ENCODE measurements at places on chromosomes 2 and 18. TPM values are rescaled to one million over a fixed set of nuclear protein-coding genes. Genes with fewer than 3 reads are reported as not detected.

DNA sequence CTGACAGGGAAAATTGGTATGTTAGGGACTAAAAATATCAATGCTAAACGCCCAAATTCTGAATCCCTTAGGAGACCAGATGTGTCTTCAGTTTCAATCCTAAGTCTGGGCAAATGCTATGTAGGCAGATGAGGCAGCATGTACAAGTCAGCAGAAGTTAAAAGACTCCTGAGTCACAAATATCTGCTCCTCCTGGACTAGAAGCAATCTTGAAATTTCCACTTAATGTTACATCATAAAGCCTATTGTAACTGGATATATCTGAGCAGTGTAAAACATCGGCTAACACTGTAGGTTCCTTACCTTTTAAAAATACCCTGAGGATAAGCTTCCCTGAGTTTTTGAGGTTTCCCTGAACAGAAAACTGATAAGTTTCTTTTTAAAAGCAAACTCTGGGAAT, 1087.6 kb upstream of the PIK3C3 start:
- DNase-seq = no peak

ZNF396 gene
- 0.53 TPM for total RNA-seq

DNA sequence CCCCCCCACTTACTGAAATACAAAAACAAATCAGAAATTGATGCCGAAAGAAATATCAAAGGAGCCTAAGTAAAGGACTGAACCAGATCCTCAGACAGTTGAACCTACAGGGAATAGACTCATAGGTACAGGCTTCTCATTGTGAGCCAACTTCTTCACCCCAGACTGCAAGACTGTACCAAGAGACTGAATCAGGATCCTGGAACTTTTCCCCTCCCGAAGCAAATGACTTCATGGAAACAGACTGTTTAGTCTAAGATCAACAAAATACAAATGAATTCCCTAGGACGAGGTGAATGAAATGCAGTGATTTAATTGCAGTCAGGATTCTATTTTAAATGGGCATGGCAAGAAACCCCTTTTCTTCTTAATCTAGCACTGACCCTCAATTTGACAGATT, 53.6 kb upstream of the RNF152 start:
- no peak for DNase-seq

- no peak for DNase-seq
Observed at GRCh38 chr2:123895651-123896050, 129.4 kb upstream of the CNTNAP5 start.

DNA sequence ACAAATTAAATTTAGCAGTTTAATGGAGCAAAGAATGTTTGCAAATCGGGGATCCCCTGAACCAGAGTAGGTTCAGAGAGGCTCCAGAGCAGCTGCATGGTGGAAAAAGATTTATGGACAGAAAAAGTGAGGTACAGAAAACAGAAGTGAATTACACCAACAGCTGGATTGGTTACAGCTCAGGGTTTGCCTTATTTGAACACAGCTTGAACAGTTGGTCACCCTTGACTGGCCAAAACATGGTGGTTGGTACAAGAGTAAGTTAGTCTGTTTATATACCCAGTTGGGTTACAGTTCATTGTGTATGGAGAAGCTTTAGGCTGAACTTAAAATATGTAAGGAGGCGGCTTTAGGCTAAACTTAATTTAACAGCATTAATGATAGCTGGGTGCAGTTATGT, 5.4 kb upstream of the CDCA7 start:
- no peak for DNase-seq

HOXD13 gene
- not detected for total RNA-seq

DNA sequence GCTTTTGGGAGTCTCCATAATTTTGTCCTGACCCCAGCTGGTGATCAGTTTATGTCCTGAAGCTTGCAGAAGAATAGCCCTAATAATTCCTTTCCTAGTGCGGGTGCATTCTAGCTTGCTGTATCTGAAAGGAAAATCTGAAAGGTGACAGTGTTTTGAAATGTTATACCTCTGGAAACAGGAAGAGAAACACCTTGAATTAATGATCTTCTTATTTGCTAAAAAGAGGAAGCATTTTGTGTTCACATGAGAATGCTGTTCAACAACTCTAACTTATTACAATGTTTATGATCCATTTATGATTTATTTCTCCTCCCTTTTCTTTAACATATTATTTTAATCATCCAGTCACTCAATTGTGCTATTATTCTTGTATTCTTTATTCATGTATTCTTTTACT, 66.9 kb upstream of the CAVIN2 start:
- no peak for DNase-seq

DNA sequence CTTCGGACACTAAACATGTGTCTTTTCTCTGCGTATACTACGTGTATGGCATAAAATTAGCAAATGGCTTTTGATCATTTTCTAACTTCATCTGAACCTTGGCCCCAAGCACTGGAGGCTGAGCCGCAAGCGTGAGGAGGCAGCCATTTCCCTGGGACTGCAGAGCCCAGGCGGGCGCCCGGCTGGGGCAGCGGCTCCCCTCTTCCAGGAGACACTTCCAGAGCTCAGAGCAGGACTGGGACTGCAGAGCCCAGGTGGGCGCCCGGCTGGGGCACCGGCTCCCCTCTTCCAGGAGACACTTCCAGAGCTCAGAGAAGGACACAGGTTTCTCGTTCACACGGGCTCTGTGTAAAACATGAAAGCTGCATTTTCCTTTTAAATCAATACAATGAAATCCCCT, 484.1 kb upstream of the SALL3 start:
- no peak for DNase-seq

DNA sequence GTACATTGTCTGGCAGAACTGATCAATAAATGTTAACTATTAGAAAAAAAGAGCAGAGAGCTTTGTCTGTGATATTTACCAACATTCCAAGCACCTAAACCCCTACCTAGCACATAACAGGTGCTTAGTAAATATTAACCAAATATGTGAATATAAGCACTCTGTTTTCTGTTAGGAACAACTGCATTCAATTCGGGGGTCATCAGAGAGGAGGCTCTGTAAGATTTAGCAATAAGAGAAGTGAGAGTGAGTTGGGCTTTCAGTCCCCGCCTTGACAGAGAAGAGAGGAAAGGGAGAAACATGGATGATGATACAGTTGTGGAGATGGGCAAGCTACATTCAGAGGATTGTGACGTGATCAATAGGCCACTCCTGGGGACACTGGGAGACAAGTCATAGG, 47.7 kb downstream of the MYOM1 start:
- no peak for DNase-seq

GRCh38 chr2:239550357-239550756, 149.5 kb upstream of the HDAC4 start:
- DNase-seq = no peak

DNA sequence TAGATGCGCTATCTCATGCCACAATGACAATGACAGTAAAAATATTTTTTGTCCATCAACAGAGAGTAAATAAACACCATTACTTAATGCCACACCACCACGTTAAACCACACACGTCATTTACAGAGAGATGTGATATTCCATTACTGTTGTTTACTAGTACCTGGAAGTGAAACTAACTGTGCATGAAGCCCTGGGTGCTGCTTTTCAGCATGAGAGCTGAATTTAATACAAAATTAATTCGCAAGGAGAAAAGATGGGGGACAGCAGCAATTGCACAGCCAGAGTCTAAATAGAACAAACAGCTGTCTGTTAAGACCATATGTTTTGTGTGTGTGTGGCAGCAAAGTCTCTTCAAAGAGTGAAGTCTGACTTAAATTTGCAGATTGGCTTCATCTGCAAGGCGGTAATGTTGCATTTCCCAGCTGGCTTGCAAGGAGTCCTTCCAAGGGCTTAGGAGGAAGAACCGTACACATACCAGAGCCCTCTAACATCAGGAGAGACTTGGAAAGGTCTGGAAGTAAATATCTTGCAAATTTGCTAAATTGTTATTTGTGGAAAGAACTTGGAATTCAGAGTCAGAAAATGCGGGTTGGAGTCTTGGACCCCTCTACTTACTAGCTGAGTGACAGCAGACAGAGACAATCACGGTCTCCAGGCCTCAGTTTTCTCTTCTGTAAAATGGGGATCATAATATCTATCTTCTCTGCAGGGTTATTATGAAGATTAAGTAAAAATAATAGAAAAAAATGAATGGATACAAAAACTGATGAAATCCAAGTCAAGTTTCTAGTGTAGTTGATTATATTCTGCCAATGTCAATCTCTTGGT, 127.6 kb downstream of the ALPK2 start:
- no peak for DNase-seq

PARD6G gene
- 0.99 TPM for total RNA-seq

GRCh38 chr2:82740527-82740926, 1718.6 kb downstream of the SUCLG1 start:
- DNase-seq = no peak

DNA sequence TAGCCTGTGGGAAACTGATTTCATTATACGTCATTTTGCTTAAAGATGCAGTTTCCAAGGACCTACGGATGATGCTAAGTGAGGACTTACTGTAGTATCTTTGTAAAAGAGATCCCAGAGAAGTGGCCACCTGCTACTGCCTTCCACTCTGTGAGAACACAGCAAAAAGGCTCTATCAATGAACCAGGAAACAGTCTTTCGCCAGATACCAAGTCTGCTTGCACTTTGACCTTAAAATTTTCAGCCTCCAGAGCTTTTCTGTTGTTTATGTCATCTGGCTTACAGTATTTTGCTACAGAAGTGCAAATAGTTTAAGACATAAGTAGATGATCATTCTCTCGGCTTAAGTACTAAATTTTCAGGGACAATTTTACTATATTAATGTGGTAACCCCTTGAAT, 847.9 kb upstream of the CHAC2 start:
- DNase-seq = no peak
